ENCODE measurements at places on chromosomes 3 and 15.

GRCh38 chr15:42163947-42164550 is 7.6 kb upstream of the PLA2G4F start:
- DNase-seq, result no peak

GRCh38 chr3:30890907-30891306 is 3.6 kb downstream of the GADL1 start:
- DNase-seq, result no peak

- no peak for DNase-seq
These were observed 244.8 kb downstream of the TLE3 start for GRCh38 chr15:69852916-69853315.

DNA sequence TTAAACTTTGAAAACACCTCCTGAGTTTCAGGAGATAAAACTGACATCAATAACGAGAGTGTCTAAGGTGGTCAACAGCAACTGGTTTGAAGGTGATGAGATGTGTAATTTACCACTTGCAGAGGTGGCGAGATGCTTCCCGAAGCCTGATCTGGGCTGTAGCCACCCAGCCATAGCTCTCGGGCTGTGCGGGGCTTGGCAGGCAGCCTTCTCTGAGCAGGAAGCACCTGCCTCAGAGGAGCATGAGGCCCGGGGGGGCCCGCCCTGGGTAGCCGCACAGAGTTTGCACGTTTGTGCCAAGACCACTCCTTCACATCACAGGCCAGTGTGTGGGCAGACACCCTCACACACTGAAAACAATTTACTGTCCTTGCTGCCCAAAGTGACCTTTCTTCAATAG is 220.3 kb downstream of the CACNA2D3 start:
- no peak for DNase-seq
